ENCODE measurements at places on chromosomes 1 and 21. TPM values are rescaled to one million over a fixed set of nuclear protein-coding genes. Genes with fewer than 3 reads are reported as not detected.

DNA sequence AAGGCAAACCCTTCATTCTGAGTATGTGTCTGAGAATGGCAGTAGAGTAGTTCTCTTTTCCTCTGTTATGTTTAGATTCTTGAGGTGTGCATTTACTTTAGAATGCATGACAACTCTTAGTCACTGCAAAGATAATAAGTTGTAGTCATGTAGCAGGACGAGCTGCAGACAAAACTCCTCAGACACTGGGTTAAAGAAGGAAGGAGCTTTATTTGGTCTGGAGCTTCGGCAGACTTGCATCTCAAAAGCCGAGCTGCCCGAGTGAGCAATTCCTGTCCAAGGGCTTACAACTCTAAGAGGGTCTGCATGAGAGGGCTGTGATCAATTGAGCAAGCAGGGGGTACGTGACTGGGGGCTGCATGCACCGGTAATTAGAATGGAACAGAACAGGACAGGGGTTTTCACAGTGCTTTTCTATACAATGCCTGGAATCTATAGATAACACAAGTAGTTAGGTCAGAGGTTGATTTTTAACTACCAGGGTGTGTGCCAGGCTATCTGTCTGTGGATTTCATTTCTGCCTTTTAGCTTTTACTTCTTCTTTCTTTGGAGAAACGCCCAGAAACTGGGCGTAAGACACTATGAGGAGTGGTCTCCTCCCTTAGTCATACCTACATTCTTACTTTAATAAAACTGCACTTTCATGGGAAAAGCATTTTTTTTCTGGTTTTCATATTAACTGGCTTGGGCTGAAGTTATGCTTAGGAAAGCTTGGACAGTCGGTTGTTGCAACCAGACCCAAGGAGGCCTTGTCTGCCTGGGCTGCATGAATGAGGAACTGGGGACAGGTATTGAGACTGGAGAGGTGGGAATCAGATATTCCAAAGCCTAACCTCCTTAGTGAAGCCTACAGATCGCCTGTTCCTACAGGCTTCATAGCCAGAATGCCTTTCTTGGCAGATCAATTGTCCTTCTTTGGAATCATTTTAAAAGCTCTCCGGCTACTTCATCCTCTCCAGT is 115.1 kb downstream of the RHOU start:
- DNase-seq, result no peak

GRCh38 chr1:171422511-171422910 is 62.8 kb upstream of the PRRC2C start:
- DNase-seq, result peak; percentile 30

DNA sequence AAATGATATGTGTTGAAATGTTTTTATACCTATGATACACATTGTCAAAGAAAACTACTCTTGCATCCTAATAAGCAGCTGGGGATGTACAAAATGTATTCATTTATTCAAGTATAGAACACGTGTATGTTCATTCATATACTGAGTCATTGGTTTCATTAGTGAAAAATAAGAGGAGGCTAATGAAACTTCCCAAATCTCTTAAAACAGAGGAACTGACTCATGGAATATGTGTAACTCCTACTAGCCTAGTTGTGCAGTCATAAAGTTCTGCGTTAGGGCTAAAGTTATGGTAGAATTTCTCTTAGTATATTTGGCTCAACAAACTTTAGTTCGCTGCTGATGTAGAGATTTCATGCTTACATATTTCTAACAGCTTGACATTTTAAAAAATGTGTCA is 441.6 kb downstream of the NCAM2 start:
- DNase-seq, result peak; percentile 2

The CTSE gene
- 0.17 TPM for total RNA-seq
